ENCODE measurements at places on chromosomes 12 and 14. TPM values are rescaled to one million over a fixed set of nuclear protein-coding genes. Genes with fewer than 3 reads are reported as not detected.

PDE3A gene
- total RNA-seq: not detected

ABCC9 gene
- not detected for total RNA-seq

IQSEC3 gene
- 1.8 TPM for total RNA-seq

PTPRO gene
- not detected for total RNA-seq

YBX3 gene
- 283 TPM for total RNA-seq

KRT1 gene
- not detected for total RNA-seq

MGAT4C gene
- not detected for total RNA-seq

GALNT8 gene
- total RNA-seq: 0.21 TPM

PRH2 gene
- not detected for total RNA-seq

PPP1R36 gene
- total RNA-seq: 0.32 TPM

FAM90A1 gene
- 0.13 TPM for total RNA-seq

HELB gene
- total RNA-seq: 12.1 TPM

GABARAPL1 gene
- 16.8 TPM for total RNA-seq

GPD1 gene
- total RNA-seq: 0.40 TPM

LEMD3 gene
- 23.4 TPM for total RNA-seq

FERMT2 gene
- 3.6 TPM for total RNA-seq

USP44 gene
- 10.6 TPM for total RNA-seq

PTHLH gene
- 0.19 TPM for total RNA-seq

KRT82 gene
- not detected for total RNA-seq

DLGAP5 gene
- total RNA-seq: 46.6 TPM

FAM222A gene
- total RNA-seq: 2.5 TPM

FRS2 gene
- total RNA-seq: 9.3 TPM

WNT5B gene
- total RNA-seq: not detected
